ENCODE measurements at places on chromosomes 4 and X. TPM values are rescaled to one million over a fixed set of nuclear protein-coding genes. Genes with fewer than 3 reads are reported as not detected.

Gene PKD2
- 7.8 TPM for total RNA-seq

Gene GC
- total RNA-seq, result not detected

Gene HELT
- not detected for total RNA-seq

Gene DIPK2B
- not detected for total RNA-seq

Gene DUSP21
- total RNA-seq, result not detected

DNA sequence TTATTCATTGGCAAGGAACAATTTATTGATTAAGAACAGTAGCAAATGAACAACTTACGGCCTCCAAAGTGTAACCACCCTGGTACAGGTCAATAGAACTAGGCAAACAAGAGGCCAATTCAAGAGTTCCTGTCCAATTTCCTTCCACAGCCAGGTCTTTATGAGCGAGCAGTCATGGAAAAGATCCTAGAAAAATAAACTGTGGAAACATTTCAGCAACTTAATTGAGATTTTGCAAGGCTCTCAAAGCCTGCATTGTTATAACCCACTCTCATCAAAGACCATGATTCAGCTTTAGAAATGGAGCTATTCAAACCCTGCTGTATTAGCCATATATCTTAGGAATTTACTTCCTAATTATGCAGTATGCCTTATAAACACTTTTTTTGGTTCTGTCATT lies 43.6 kb downstream of the UNC5C start:
- H3K36me3 ChIP-seq, result no peaks in the 10 kb centered on the region
- H3K4me3 ChIP-seq, result no peak overlapping the region
- no peaks in the 10 kb centered on the region for H3K4me1 ChIP-seq
- no peak for DNase-seq

- DNase-seq, result no peak
- H3K27me3 ChIP-seq, result peaks cover 57% of the 10 kb centered on the region
- H3K4me1 ChIP-seq, result no peaks in the 10 kb centered on the region
- no peak overlapping the region for H3K27ac ChIP-seq
Observed at GRCh38 chr4:185082561-185082960, 60.5 kb upstream of the SLC25A4 start.

DNA sequence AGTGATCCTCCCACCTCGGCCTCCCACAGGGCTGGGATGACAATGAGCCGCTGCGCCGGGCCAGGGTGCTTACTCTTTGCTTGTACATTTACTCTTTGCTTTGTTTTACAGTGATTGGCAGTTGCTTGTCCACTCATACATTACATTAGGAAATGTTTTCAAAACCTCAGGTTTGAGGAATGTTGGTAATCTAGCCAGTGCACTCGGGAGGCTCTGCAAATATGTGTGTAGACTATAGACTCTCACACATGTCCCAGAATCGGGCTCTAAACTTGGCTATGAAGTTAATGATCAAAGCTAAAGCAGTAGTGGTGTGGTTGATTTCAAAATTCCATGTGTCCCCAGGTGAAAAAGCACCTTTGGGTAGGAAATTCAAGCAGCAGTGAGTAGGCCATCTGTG lies 20.5 kb downstream of the TRMT44 start:
- H3K36me3 ChIP-seq, result peaks cover 25% of the 10 kb centered on the region
- no peak overlapping the region for H3K27ac ChIP-seq
- H3K4me3 ChIP-seq, result no peak overlapping the region

DNA sequence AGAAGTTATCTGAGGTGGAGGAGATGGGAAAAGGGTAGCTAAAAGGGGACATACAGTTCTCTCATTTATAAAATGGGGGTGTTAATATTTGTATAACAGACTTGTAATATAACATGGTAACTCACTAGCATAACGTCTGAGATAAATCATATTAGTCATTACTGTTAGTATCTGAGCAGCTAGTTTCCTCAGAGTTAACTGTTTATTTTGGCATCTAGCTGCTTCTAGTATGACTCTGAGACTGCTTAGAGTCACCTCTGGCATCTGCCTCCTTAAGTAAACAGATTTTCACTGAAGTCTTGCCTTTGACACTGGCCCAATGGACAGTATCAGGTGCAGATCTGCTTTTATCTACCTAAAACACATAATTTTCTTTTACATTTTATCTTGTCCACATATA lies 58.1 kb downstream of the SLC30A9 start:
- peaks cover 38% of the 10 kb centered on the region for H3K36me3 ChIP-seq
- H3K27ac ChIP-seq, result no peak overlapping the region
- H3K4me3 ChIP-seq, result no peak overlapping the region
- DNase-seq, result no peak
- no peaks in the 10 kb centered on the region for H3K4me1 ChIP-seq

DNA sequence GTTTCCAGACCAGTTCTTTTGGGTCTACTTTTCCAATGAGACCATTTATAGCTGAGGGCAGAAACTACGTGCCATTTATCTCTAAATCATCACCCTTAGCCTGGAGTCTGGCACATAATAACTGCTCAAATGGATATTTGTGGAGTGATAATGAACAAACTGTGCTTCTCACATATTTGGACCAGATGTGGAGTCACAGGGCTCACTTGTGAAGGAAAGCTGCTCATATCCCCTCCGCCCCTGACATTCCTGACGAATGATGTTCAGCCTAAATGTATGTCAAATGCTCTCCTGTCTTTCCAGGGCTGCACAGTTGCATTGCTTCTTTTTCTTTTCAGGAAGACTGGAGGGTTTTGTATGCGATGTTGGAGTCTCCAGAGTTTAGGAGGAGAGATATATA lies 110.1 kb downstream of the GBA3 start:
- DNase-seq, result no peak
- H3K27me3 ChIP-seq, result no peaks in the 10 kb centered on the region
- H3K27ac ChIP-seq, result no peak overlapping the region
- H3K4me1 ChIP-seq, result no peaks in the 10 kb centered on the region
- no peaks in the 10 kb centered on the region for H3K36me3 ChIP-seq
- no peak overlapping the region for H3K4me3 ChIP-seq

- no peaks in the 10 kb centered on the region for H3K36me3 ChIP-seq
- no peaks in the 10 kb centered on the region for H3K4me1 ChIP-seq
- no peak overlapping the region for H3K27ac ChIP-seq
- H3K27me3 ChIP-seq, result no peaks in the 10 kb centered on the region
Observed at GRCh38 chrX:12206413-12206812, 68.1 kb downstream of the FRMPD4 start.

DNA sequence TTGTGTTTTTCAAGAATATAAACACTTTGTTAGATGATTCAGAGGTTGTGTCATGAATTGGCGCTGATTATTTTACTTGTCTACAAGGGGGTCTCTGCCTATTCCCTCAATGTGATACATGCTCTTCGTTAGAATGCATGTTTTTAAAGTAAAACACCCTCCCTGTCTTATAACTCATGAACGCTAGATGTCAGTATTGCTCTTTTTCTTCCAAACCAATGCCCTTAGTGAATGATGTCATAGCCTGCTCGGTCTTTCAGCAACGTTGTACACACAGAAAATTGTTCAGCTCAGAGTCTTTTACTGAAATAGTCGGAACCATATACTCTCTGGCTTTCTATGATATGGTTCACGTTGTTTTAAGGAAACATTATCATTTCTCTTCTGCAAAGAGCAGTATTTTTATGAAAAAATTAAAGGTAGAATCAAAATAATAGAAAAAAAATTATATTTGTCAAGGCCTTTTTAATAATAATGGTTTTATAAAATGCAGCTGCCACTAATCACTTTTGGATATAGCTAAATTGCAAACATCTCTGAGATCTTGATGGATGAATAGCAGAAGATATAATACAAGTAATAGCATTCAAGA lies 292.9 kb downstream of the TLL1 start:
- DNase-seq, result no peak
- no peak overlapping the region for H3K4me3 ChIP-seq
- no peaks in the 10 kb centered on the region for H3K27me3 ChIP-seq
- H3K4me1 ChIP-seq, result no peaks in the 10 kb centered on the region

DNA sequence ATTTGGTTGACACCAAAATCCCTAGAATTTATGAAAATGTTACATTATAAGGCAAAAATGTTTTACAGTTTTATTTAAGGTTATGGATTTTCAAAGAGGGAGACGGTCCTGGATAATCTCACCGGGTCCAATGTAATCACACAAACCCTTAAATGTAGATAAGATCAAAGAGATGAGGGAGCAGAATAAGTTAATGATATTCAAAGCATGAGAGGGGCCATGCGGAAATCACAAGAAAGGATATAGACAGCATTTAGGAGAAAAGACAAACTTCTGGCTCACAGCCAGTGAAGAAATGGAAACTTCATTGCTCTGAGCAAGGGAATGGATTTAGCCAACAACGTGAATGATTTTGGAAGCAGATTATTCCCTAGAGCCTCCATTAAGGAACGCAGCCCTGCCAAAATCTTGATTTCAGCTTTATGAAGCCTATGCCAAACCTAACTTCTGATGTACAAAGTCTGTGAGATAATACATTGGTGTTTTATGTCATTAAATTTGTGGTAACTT lies 684.4 kb upstream of the GNPDA2 start:
- no peak for DNase-seq
- no peak overlapping the region for H3K27ac ChIP-seq
- no peaks in the 10 kb centered on the region for H3K4me1 ChIP-seq
- no peak overlapping the region for H3K4me3 ChIP-seq

- H3K36me3 ChIP-seq, result peaks cover 15% of the 10 kb centered on the region
- no peak overlapping the region for H3K27ac ChIP-seq
- no peak for DNase-seq
- H3K27me3 ChIP-seq, result peaks cover 89% of the 10 kb centered on the region
Observed at GRCh38 chr4:112513971-112514646, 1.9 kb downstream of the NEUROG2 start.

- no peak for DNase-seq
- H3K27me3 ChIP-seq, result no peaks in the 10 kb centered on the region
- no peak overlapping the region for H3K27ac ChIP-seq
- H3K4me1 ChIP-seq, result no peaks in the 10 kb centered on the region
Observed at GRCh38 chr4:124053872-124054538, 657.4 kb downstream of the SPRY1 start.

- no peaks in the 10 kb centered on the region for H3K36me3 ChIP-seq
- H3K27me3 ChIP-seq, result peaks cover 7% of the 10 kb centered on the region
- H3K27ac ChIP-seq, result no peak overlapping the region
- DNase-seq, result no peak
- no peaks in the 10 kb centered on the region for H3K4me1 ChIP-seq
Observed at GRCh38 chrX:118066867-118067515, 49.6 kb downstream of the KLHL13 start.

DNA sequence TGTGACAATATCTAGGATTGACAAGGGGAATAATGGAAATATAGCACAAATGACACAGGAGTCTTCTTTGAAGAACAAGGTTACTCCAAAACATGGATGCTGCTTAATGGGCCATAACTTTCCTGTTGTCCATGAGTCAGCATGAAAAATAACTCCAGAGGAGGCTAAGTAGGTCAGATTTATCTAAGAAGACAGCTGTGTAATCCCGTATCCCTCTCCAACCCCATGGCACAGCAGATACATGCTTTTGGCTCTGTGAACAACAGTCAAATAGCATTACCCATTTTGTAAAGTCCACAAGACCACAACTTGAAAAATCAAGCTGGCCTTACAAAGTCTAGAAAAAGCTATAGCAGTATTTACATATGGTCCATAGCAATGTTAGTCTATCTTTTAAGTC lies 2.1 kb upstream of the TMEM131L start:
- H3K36me3 ChIP-seq, result no peaks in the 10 kb centered on the region
- H3K27me3 ChIP-seq, result no peaks in the 10 kb centered on the region
- no peak overlapping the region for H3K27ac ChIP-seq

GRCh38 chrX:50111742-50112141 lies 89.1 kb downstream of the AKAP4 start:
- DNase-seq, result no peak
- no peaks in the 10 kb centered on the region for H3K36me3 ChIP-seq
- no peaks in the 10 kb centered on the region for H3K27me3 ChIP-seq
- no peak overlapping the region for H3K27ac ChIP-seq
- H3K4me3 ChIP-seq, result no peak overlapping the region
- no peaks in the 10 kb centered on the region for H3K4me1 ChIP-seq
